ENCODE measurements at places on chromosomes 6 and 20.

DNA sequence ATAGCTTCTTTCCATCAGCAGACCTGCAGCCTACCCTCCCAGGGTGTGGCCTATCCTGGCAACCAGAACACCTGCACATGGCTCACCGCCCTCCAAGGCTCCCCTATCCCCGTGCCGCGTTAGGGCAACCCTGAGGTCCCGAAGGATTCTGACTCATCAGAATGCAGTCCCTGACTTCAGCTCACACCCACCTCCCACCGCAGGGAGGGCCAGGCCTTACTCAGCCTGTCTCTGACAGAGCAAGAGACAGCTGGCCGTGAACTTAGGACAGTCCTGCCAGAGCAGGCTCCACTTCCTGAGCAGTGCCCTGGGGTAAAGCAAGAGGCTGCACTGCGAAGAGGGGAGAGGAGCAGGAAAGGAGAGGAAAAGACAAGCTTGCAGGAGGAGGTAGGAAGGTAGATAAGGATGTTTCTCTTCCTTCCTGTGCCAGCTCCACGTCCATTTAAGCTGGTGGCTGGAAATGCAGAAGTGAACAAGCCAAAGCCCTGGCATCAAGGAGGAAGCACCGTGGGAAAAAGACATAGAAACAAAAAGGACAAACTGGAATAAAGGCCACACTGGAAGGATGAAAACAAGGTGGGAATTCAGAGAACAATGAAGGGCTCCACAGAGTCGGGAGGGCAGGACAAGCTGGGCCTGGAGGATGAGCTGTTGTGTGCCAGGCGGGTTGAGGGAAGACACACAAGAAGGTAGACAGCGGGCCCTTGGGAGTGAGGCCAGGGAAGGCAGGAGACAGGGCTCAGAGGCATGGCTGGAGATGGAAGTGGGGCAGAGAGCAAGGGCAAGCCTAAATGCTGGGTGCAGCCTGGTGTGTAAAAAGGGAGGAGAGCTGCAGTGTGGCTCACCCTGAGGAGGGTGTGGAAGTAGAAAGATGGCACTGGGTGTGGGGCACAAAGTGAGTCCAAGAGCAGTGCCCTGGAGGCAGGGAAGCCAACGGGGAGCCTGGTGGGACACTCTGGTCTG lies 102.7 kb downstream of the SLC23A2 start:
- DNase-seq: peak; percentile 19

DNA sequence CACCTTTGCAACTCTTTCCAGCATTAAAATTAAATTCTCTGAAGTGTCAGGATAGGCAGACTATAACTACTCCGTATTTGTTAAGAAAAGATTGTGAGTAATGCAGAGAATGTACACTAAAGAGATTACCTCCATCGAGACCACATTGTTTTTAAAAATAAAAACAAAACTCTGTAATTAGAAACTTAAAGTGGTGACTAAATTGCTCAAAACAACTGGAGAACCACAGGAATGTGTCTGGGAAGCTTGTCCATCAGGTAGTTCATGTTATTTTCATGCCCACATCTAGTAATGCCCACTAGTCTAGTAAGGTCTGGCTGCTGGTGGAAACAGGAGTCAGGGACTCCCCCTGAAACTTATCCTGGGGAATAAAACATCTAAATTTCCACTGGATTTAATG lies 103.0 kb upstream of the FOXQ1 start:
- DNase-seq: no peak

- no peak for DNase-seq
Observed at GRCh38 chr6:132511210-132511830, 1.6 kb downstream of the STX7 start.

GRCh38 chr20:2276015-2276414 lies 19.8 kb upstream of the TGM3 start:
- DNase-seq: no peak

DNA sequence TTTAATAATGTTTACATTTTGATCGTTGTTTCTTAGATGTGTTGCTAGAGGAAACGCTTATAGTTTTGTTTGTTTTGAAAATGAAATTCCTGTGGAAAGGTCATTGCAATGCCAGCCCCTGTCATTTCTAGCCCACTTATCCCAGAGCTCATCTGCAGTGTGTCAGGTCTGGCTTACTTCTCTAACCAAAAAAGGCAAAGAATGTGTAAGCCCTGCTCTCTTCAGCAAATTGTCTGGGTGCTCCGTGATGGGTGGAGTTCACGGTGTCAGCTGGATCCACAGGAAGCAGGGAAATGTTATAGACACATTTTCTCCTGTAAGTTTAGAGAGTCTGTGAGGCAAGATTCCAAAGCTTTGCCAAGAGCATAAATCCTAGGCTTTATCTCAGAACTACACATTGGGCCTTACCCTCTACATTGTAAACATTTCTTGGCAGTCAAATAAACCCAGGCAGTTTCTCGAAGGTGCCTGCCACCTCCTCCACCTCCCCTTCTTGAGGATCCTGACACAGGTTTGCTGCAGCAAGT lies 50.9 kb downstream of the RPRD1B start:
- DNase-seq: no peak

- DNase-seq: no peak
Observed at GRCh38 chr20:9261781-9262180, 192.9 kb downstream of the PLCB4 start.

- DNase-seq: no peak
Observed at GRCh38 chr20:15564981-15565380, 1008.3 kb downstream of the KIF16B start.

DNA sequence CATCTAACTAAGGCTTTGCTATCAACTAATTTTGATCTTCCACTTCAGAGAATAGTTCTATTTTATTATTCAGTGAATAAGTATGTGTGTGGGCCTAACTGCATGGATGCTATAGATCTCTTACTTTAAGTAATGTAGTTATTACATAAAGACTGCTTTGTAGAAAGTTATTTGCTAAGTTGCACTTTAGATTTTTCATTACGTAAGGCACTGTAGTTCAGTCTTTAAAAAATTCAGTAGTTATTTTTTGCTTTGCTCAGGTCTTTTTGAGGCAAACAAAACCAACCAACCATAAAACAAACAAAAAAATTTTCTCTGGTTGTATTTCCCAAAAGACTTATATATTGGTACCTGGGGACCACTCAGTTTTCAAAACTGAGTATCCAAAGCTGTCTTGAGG lies 53.0 kb downstream of the KCNQ5 start:
- no peak for DNase-seq

- DNase-seq: no peak
Observed at GRCh38 chr6:36642913-36643817, 35.3 kb upstream of the CDKN1A start.

DNA sequence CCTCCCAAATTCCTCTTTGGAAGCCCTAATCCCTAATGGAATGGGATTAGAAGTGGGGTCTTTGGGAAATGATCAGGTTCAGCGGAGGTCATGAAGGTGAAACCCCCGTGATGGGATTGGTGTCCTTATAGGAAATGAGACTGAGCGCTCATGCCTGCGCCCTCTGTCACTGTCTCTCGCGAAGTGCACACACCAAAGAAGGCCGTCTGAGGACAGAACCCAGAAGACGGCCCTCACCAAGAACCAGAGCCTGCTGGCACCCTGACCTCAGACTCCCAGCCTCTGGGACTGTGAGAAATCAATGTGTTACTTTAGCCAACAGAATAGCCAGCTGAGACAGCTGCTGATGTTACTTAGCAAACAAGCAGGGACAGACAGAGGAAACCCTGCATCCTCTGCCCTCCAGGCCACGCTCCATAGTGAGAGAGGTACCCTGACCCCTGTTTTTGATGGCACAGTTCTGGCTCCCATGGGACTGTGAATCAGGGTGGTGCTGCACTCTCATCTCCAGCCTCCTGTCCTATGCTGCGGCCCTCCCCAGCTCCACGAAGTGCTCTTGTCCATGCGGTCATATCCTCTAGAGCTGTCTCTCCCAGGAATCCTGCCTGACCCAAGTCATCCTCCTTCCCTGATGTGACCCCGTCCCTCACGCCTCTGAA lies 369.3 kb downstream of the ZFAND3 start:
- no peak for DNase-seq

DNA sequence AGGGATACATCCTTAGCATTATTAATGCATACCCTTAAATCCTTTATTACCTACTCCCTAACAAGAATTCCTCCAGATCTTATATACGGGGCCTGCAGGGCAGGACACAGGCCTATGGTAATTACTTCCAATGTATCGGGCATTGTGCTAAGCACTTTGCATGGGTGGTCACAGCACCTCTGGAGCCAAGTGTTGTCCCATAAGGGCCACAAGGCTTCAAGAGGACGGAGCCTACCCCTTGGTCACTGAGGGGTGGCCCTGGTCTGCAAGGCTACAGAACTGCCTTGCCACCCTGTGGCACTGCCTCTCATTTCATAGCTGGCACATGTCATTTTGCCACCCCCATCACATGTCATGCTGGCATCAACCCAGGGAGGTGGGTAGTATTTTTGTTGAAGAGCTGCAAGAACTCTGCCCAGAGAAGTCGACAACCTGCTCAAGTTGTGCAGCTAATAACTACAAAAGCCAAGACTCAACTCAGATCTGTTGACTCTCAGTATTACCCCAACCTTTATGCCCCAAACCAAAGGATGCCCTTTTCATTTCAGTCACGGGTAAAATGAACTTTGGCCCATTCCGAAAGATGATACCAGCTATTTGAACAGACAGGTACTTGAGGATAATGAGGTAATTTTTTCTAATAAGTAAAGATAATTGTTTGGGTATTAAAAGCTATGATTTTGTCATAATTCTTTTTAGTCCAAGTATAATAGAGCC lies 144.1 kb upstream of the AKAP12 start:
- no peak for DNase-seq

DNA sequence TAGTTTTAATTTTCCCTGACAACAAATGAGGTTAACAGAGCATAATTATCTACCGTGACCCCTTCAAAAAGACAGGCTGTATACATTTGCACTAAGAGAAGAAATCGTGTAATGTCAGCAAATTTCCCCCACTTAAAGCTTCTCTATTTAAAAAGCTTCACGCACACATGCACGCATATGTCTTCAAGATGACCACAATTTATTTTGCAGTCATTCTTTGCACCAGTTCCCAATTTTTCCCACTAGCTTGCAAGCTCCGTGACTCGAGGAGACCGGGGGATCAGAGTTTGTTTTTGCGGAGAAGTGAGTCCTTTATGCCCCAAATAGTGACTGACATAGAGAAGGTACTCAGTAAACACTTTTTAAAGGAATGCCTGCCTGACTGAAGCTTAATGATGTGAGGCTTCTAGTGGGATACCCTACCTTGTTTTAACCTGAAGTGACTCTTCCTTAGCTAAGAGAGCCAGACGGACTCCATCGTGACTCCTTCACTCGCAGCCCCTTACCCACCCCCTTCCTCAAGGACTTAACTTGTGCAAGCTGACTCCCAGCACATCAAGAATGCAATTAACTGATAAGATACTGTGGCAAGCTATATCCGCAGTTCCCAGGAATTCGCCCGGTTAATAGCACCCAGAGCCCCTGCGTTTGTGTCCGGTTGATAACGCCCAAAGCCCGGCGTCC lies 9.3 kb upstream of the NQO2 start:
- DNase-seq: peak; percentile 63

GRCh38 chr6:938271-938905 lies 245.4 kb upstream of the EXOC2 start:
- no peak for DNase-seq

DNA sequence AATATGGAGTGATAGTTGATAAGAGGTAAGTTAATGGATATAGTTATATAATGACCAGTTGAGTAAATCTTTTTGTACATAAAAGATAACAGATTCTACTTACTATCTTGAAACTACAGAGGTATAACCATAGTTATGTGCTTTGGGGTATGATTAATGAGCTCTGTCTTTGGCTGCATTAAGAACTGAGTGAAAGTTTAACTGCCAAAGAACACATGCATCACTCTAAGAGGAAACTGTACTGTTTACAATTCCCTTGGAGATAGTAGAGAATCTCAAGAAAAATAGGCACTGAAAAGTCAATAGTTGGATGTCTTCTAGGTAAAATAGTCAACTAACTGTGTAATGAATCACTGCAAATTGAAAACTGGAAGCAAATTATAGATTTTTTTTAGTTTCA lies 1129.5 kb downstream of the EPHA7 start:
- DNase-seq: no peak

GRCh38 chr20:17822039-17822438 lies 122.3 kb downstream of the BANF2 start:
- DNase-seq: no peak

DNA sequence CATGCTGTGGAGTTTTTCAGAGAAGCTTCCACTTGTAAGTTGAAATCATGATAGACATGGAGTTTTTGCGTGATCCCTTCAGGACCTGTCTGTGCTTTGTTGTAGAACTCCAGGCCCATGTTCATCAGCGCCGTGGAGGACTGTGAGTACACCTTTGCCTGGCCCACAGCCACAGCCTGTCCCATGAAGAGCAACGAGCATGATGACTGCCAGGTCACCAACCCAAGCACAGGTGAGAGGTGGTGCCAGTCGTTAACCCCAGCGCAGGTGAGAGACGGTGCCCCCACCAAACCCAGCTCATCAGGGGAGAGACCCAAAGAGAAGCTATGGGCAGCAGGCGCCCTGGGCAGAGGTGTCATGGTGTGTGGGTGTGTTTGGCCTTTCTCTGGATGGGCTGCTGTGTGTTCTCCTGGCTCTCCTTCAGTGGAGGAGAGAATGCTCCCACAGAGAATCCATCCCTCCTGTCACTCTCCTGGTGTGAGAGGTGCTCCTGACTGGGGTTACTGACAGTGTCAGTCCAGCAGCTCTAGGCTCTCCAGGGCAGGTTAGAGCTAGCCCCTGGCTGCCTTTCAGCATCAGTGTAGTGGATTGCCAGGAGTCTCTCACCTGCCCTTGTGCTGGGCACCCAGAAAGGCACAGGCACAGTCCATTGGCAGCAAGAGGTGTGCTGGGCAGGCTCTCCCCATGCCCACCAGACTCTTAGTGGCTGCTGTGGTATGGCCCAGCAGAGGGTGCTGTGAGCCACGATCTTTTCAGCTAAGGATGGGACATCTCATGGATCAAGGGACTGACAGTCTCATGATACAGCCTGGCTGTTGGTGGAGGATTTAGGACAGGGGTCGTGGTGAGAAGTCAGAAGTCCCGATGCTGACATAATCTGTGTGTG lies 49.6 kb upstream of the SLC22A1 start:
- DNase-seq: peak; percentile 15

- no peak for DNase-seq
Observed at GRCh38 chr6:33198853-33199436, 1.5 kb downstream of the RXRB start.

- DNase-seq: no peak
Observed at GRCh38 chr20:59748619-59749191, 144.4 kb downstream of the PHACTR3 start.

- no peak for DNase-seq
Observed at GRCh38 chr6:39077882-39078594, 29.5 kb downstream of the GLP1R start.

DNA sequence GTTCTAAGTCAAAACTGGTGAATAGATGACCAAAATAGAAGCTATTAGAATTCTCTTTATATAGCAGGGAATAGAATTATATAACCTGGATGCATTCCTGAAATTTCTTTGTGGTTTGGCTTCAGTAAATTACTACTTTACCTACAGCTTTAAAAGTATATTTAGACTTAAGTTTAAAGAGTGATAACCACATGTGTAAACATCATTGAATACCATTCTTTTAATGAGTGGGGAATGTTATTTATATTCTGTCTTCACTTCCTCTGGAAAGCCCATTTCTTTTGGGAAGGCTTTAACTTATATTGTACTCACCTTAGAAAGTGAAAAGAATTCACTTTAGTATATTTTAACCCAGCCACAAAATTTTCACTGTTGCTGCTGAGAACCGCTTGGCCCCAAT lies 39.1 kb downstream of the PLEKHG1 start:
- DNase-seq: no peak

All from KBM-7 (cell line).